Stimulated activated CD8-positive, alpha-beta memory T cell treated with anti-CD3 and anti-CD28 coated beads, Interleukin-4, amount 100 ng/mL, for 4 hours (primary cell): ENCODE measurements at places on chromosomes 16 and 17.

DNA sequence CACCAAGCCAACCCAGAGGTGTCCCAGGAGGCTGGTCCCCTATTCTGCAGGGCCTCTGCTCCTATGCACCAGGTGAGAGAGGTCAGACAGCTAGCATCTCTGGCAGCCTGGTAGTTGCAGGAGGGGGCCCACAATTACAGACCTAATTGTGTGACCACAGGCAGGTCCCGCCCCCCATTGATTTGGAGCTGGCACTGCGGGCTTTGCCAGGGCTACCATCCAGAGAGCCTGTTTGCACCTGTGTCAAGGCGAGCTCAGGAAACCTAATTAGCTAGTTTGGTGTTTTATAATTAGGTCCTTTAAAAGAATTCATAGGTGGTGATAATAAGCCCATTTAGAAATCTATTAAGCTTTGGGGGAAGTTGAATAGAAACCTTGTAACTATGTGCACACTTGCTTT, 90.2 kb downstream of the MRM1 start:
- no peak for DNase-seq

DNA sequence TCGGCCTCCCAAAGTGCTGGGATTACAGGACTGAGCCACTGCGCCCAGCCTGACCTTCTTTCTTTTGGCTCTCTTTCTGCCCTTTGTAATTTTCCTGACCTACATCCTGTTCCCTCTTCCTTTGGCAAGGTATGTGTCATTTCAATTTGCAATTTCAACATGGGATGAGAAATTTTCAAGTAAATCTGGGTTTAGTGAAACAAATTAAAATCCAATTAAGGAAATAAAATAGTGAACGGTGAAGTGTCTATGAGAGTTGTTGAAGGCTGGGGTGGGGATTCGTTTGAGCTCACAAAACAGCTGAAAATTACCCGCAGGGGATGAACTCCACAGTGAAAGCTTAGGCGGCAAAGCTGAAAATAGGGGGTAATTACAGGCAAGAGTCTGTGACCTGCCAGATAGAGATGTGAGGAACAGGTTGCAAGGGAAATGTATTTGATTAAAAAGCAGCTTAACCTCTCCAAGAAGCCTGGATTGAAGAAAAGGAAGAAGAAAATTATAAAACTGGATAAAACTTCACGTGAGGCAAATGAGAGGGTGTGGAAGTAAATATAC, 277.7 kb downstream of the UTP18 start:
- DNase-seq: no peak

DNA sequence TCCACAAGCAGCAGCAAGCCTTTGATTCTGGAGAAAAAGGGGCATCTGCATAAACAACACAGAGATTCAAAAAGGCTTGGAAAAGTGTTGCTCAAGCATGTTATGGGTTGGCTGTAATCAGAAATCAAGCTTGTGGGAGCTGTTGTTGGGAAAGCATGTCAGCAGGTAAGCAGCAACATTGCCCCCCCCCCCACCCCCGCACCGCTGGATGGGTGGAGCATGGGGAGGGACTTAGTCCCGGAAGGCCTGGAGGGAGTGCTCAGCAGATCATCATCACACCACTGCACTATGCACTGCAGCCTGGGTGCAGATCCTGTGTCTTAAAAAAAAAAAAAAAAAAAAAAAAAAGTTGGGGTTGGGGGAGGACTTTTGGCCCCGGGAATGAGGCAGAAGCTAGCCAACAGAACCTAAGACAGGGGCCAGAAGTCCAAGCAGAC, 16.8 kb upstream of the AKAP1 start:
- no peak for DNase-seq

- DNase-seq: no peak
Measured at GRCh38 chr16:59067205-59067604, 333.1 kb upstream of the GOT2 start.

- no peak for DNase-seq
Measured at GRCh38 chr17:19411631-19412030, 599 bp downstream of the RNF112 start.

- DNase-seq: no peak
Measured at GRCh38 chr16:86427433-86427851, 82.9 kb upstream of the FOXF1 start.

DNA sequence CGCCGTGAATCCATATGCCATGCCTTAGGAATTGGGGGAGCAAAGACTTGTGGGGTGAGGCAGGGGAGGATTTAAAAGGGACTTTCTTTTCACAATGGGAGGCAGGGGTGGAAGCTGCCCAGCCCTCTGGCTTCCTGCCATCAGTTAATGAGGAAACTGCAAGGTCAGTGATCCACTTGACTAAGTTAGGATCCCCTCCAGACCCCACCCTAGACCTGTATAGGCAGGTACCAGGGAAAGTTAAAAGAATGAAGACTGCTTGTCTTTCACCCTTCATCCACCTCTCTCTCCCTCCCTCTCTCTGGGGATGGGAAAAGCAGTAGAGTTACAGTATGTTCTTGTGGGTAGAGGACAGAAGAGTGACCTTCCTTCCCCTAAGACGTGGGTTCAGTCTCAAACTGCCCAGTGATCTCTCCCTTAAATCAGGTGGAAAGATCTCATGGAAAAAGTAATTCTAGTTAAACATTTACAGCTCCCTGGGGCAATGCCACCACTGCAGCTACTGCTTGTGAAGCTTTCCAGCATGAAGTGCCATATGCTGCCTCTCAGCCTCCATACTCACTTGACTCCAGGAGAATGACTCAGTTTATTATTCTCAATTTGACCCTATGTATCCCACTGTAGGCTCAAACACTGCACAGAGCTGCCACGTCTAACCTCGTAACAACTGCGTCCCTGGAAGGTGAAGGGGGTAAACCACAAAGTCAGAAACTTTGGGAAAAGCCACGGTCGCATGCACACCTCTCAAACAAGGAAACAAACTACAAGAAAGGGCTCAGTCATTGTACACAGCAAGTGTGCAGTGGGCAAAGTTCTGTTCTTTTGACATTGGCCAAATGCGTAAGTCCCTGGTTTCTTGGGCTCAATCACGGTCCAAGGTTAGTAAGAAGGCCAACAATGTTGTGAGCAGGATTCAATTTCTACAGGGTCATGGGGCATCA, 1.2 kb downstream of the COA3 start:
- no peak for DNase-seq

GRCh38 chr16:11254913-11255736, 879 bp downstream of the SOCS1 start:
- DNase-seq: no peak

GRCh38 chr16:20906341-20907255, 6.0 kb downstream of the LYRM1 start:
- DNase-seq: no peak

DNA sequence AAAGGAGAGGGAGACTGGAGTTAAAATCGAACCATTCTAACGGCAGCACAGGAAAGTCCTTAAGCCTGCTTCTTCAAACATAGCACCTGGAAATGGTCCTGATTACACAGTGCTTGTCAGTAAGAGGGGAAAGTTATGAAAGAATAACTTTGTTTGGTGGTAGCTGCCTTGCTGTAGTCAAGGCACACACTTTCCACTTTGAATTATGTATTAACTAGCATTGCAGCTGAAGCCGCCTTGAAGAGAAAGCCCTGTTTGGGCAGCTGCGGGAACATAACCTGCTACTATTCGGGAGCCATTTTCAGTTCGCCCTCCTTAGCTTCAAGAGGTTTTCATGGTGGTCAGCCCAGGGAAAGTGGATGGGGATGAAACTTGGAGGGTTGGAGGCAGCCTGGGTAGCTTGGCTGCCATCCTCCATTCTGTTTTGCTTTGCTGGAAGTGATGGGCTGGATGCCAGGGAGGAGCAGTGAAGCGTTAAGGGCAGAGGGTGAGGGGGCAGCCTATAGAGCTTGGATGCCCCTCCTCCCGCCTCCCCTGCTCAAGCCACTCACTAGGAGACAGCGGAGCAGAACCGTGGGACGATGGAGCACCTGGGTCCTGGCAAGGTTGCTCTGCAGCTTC, 5.3 kb upstream of the HAS3 start:
- DNase-seq: no peak

GRCh38 chr16:5906351-5906750, 808.8 kb upstream of the EEF2KMT start:
- DNase-seq: no peak

GRCh38 chr17:58329035-58329809, 627 bp upstream of the TSPOAP1 start:
- peak; percentile 82 for DNase-seq

- no peak for DNase-seq
Measured at GRCh38 chr16:13348416-13348815, 447.0 kb downstream of the SHISA9 start.

- DNase-seq: no peak
Measured at GRCh38 chr16:79826732-79827475, 226.4 kb upstream of the MAF start.

GRCh38 chr16:89827383-89828198, 684 bp upstream of the SPIRE2 start:
- DNase-seq: no peak

DNA sequence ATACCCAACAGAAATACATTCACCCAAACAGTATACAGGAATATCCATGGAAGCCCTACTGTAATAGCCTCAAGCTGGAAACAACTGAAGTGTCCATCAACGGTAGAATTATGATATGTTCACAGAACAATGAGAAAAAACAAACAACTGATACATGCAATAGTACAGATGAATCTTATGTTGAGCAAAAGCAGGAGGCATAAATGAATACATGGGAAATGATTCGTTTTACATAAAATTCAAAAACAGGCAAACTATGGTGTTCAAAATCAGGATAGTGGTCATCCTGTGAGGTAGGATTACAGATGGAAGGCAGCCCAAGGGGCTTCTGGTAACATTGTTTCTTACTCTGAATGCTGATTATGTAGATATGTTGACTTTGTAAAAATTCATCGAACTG, 25.1 kb downstream of the RFFL start:
- DNase-seq: no peak

DNA sequence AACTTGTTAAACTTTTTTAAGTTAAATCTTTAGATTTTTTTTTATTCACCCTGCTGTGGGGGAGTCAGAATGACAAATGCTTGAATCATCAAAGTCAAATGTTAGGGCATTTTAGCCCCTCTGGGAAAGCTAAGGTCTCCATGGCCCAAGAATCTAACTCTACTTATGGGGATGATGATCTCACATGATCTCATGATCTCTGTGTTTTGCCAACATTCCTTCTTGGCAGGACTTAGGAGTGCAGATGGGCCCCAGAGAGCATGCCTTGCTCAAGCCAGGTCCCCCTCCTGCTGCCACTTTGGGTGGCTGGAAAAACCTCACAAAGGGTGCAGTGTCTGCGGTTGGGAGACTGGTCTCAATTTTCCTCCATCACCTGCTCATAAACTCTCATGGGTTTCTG, 108.6 kb downstream of the PRKCB start:
- no peak for DNase-seq

- no peak for DNase-seq
Measured at GRCh38 chr17:6163612-6164333, 93.6 kb downstream of the WSCD1 start.

DNA sequence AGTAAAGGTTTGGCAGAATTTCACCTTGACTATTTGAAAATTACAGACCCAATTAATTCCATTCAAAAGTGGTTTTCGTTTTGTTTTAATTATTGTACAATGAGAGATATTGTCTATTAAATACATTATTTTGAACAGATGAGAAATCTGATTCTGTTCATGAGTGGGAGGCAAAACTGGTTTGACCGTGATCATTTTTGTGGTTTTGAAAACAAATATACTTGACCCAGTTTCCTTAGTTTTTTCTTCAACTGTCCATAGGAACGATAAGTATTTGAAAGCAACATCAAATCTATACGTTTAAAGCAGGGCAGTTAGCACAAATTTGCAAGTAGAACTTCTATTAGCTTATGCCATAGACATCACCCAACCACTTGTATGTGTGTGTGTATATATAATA, 72.6 kb downstream of the CDK12 start:
- DNase-seq: no peak

DNA sequence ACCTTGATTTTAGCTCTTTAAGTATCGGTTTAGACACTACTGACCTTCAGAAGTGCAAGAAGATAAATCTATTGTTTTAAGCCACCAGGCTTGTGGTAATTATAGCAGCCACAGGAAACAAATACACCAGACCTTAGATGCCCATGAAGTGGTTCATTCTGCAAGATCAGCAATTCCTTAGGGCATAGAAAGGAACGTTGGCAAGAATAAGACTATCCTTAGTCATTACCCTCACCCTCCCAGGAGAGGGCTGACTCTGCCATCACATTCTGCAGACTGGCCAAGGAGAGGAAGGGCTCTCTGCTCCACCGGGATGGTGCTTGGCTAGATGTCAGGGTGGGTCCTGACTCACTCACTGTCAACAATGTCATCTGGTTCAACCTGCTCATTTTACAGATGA, 14.1 kb upstream of the NDEL1 start:
- DNase-seq: no peak

GRCh38 chr16:12287796-12288536, 311.4 kb downstream of the SNX29 start:
- DNase-seq: no peak

- no peak for DNase-seq
Measured at GRCh38 chr17:60468371-60468770, 46.1 kb downstream of the CHCT1 start.

DNA sequence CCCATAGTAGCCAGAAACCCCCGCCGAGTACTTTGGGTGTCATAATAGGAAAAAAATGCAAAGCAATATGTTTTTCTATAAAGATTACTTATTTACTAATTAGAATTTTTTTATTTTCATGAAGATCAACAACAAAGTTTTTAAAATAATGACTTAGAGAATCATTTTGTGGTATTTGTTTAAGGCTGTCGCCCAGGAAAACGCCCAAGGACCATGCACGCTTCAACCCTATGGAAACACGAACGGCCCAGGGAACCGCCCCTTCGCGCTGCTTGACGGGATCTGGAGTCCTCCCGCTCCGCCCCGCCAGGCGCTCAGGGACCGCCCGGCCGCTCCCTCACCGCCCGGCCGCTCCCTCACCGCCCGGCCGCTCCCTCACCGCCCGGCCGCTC, 408 bp upstream of the KPNA2 start:
- peak; percentile 63 for DNase-seq

GRCh38 chr17:67107811-67108775, 63.7 kb downstream of the CACNG1 start:
- DNase-seq: no peak

- no peak for DNase-seq
Measured at GRCh38 chr17:37530420-37530819, 40.7 kb downstream of the DUSP14 start.

- no peak for DNase-seq
Measured at GRCh38 chr16:8798174-8798527, 512 bp downstream of the PMM2 start.

DNA sequence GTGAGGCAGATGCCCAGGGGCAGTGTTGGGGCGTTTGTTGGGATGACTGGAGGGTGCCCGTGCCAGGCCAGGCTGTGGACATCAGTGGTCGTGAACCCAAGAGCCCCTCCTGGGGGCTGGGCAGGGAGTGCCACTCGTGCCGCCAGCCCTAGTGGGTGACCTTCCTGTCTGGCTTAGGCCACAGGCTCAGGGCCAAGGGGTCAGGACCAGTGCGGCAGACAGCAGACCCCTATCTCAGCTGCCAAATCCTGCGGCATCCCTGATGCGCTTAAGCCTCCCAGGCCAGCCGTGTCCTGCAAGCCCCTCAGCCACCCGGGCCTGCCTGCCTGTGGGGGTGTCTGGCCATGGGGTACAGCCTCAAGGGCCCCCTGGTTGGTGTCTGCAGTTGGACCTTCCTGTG, 14.7 kb downstream of the PRSS27 start:
- DNase-seq: no peak
